ENCODE measurements at places on chromosomes 6 and 20. TPM values are rescaled to one million over a fixed set of nuclear protein-coding genes. Genes with fewer than 3 reads are reported as not detected.

- H3K4me3 ChIP-seq: no peak overlapping the region
- H3K27me3 ChIP-seq: no peaks in the 10 kb centered on the region
- H3K4me1 ChIP-seq: no peaks in the 10 kb centered on the region
- no peaks in the 10 kb centered on the region for H3K36me3 ChIP-seq
- H3K27ac ChIP-seq: no peak overlapping the region
Observed at GRCh38 chr20:53783768-53784167, 190.1 kb upstream of the ZNF217 start.

GRCh38 chr20:62879275-62880146 is 17.9 kb upstream of the TCFL5 start:
- no peak overlapping the region for H3K4me3 ChIP-seq
- H3K27me3 ChIP-seq: no peaks in the 10 kb centered on the region
- no peak for DNase-seq
- no peak overlapping the region for H3K27ac ChIP-seq
- no peaks in the 10 kb centered on the region for H3K36me3 ChIP-seq
- H3K4me1 ChIP-seq: peaks cover 10% of the 10 kb centered on the region

DNA sequence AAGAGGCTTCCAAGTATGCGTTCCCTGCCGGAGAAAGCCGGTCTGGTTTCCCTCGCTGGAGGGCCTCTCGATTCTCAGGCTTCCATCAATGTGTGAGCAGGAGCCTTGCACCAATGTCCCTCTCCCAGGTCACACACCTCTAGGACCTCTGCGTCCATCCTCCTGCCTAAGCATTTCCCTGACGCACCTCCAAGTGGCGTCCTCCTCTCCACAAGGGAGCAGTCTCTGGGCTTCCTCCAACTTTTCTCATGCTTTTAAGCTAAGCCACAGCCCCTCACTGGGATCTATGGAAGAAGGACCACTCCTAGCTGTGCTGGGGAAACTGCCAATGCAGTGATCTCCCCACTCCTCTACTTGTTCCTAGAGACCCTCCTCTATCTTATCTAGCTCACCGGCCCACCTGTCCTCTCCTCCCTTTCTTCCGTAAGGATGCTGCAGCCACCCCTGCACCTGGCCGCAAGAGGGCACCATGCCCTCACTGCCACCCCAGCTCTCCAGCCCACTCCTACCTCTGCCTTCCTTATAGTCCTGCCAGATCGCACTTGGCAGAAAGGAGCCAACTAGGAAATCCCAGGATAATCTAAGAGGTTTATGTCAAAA is 258.7 kb downstream of the LRFN2 start:
- H3K27ac ChIP-seq: no peak overlapping the region
- H3K4me3 ChIP-seq: no peak overlapping the region
- DNase-seq: no peak

DNA sequence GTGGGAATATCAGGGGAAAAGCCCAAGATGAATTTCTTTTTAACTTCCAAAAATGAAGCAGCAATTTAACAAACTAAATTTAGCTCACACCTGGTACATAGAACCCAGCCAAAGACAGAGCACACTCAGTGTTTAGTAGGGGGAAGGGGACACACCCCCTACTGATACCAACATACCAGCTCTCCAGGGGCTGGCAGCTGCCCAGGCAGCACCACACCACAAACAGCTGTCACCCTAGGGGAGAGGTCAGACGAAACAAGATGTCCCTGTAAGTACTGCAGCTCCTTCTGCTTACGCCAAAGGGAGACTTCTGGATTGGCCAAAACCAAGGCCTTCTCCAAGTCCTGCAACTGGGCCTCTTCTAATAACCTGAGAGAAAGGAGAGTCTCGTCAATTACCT is 26.0 kb downstream of the MDN1 start:
- H3K4me3 ChIP-seq: no peak overlapping the region
- H3K27me3 ChIP-seq: no peaks in the 10 kb centered on the region
- no peak for DNase-seq
- no peak overlapping the region for H3K27ac ChIP-seq

The VNN1 gene
- 10.0 TPM for total RNA-seq

DNA sequence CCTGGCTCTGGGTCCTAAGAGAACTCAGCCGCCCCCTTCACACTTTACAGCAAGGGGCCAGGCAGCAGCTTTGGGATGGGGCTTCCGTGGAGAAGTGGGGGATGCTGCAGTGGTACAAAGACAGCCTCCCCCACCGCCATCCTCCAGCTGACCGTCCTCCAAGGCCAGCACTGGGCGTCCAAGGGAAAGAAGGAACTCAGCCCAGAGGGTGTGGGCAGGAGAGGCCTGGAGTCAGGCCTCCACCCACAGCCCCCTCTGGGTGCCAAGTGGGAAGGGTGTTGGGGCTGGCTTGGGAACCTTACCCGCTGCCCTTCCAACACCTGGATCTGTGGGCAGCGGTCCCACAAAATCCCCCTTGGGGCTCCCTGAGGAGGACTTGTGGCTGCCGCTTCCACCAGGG is 13.1 kb downstream of the STMN3 start:
- peak overlapping the region; percentile 58 for H3K27ac ChIP-seq
- DNase-seq: no peak
- no peaks in the 10 kb centered on the region for H3K4me1 ChIP-seq
- peak overlapping the region; percentile 63 for H3K4me3 ChIP-seq
- no peaks in the 10 kb centered on the region for H3K27me3 ChIP-seq

- DNase-seq: no peak
- peaks cover 18% of the 10 kb centered on the region for H3K27me3 ChIP-seq
- H3K4me1 ChIP-seq: no peaks in the 10 kb centered on the region
- H3K27ac ChIP-seq: no peak overlapping the region
- no peaks in the 10 kb centered on the region for H3K36me3 ChIP-seq
Observed at GRCh38 chr20:58150772-58151171, 77.7 kb downstream of the ANKRD60 start.

The CST2 gene
- 0.39 TPM for total RNA-seq
